ENCODE measurements at places on chromosomes 3 and 15.
A peak's percentile ranks its signal among the peaks of the same experiment; 100 is the strongest.

DNA sequence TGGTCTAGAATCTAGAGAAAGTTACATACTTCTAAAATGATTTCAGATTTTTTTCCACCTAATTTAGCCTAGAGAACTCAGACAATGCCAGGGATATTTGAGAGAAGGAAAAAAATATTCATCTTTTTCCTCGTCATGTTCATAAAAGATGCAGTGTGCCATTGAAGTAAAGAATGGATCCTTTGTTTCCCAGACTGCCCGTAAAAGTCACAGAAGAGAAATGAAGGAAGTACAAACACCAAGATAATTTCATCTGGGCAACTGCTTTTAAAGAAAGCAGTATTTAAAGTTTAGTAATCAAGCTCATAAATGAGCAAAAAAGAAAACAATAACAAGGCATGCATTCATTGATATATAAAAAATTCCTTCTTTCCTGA is 47.2 kb downstream of the TTC23 start:
- no peak for DNase-seq

DNA sequence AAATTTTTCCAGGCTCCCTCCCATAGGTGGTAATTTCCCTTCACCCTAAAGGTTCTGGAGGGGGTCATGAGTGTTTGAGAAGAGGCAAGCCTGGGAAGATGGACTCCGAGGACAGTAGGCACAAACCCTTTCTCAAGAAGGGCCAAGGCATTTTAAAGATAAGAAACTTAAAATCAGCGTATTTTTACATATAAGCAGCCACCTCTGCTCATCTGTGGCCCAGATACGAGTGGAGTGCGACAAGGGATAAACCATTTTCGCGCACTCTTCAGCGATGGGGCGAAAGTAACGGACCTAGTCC is 539 bp downstream of the RASSF1 start:
- DNase-seq, result no peak

DNA sequence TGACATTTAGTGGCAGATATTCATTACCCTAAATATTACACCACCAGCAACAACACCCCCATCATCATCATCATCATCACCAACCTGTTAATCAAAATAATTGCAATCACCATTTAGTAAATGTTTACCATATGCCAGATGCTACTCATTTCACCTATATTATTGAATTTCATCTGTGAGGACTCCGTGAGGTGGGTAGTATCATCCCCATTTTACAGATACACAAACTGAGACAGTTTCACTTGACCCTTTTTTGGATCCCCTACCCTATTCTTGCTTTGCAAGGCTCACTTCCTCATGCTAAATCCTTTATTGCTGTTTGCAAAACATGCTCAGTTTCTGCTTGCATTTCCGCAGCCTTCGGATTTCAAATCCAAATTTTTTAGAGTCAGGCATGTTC is 18.3 kb upstream of the DET1 start:
- DNase-seq, result no peak

- DNase-seq, result no peak
Observed at GRCh38 chr3:16721494-16721893, 116.3 kb upstream of the DAZL start.

- DNase-seq, result no peak
Observed at GRCh38 chr15:78061963-78062427, 15.5 kb downstream of the TBC1D2B start.

- no peak for DNase-seq
Observed at GRCh38 chr15:44231842-44232241, 36.8 kb upstream of the FRMD5 start.

DNA sequence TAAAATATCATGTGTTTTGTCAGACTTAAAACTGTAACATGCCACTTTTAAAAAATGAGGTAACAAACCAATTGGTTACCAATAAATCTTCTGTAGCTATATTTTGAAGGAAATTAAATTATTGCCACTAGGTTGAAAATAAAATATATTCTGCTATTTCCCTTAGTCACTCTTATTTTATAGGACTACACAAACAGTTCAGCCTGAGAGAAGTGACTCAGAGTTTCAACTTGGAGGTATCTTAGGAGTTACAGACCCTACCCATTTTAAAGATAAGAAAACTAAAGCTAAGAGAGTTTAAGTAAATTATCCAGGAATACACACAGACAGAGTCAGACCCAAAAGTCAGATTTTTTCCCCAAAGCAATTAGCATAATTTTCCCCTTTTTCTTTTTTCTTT is 65.1 kb downstream of the PIK3CB start:
- DNase-seq, result no peak

DNA sequence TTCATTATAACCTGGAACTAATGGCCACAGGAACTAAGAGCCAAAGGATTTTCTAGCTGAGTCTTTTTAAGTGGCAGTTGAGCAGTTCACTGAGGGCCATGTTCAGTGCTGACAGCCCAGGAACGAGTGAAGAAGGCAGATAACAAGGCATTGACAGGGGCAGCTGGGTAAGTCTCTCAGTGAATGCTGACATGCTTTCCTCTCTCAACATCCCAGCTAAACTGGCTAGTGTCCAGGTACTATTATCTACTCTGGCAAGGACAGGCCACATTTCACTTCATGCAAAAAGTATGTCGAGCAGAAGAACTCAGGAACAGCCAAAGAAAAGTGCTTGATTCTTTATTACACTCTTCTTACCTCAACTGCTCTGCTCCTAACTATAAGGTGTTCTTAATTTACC is 515.9 kb downstream of the NLGN1 start:
- no peak for DNase-seq

DNA sequence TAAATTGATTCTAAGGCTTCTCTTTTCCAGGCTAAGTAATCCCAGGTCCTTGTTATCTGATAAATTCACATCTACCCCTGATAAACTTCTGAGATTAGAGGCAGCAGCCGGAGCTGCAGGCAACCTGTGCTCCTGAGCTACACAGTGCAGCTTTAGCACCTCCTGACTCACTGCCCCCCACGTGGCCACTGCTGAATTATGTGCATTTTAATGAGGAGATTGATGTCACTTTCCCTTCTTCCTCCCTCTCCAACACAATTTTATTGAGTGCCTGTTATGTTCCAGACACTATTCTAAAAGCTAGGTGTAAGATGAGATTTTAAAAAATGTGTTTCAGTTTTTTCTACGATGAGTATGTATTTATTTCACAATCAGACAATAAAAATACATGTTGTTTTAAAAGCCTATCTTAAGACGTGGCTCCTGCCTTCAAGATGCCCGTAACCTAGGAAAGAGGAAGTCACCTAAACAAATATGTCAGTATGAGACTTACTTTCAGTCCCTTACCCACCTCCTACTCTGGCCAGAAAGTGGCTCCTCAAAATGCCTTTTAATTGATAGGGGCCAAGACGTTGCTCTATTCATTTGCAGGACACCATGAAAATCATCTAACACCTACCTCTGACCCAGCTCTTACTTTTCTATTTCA is 161.5 kb upstream of the PFN2 start:
- DNase-seq, result no peak

GRCh38 chr3:169940470-169941181 is 26.0 kb upstream of the SEC62 start:
- DNase-seq, result no peak

DNA sequence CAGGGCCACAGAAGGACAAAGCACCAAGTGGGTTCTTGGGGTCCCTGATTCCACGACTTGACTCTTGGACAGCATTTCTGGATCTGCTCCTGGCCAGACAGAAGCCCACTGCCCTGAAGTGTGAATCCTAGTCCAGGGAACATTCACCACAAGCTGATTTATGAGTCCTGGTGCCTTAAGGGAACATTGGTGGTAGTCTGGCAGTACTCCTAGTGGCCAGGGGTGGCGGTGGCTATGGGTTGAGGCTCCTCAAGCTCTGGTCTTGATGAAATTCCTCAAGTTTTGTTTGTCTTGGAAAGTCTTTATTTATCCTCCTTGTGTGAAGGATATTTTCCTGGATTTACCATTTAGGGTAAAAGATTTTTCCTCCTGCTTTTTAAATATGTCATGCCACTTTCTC is 307.5 kb downstream of the PYDC2 start:
- DNase-seq, result no peak

DNA sequence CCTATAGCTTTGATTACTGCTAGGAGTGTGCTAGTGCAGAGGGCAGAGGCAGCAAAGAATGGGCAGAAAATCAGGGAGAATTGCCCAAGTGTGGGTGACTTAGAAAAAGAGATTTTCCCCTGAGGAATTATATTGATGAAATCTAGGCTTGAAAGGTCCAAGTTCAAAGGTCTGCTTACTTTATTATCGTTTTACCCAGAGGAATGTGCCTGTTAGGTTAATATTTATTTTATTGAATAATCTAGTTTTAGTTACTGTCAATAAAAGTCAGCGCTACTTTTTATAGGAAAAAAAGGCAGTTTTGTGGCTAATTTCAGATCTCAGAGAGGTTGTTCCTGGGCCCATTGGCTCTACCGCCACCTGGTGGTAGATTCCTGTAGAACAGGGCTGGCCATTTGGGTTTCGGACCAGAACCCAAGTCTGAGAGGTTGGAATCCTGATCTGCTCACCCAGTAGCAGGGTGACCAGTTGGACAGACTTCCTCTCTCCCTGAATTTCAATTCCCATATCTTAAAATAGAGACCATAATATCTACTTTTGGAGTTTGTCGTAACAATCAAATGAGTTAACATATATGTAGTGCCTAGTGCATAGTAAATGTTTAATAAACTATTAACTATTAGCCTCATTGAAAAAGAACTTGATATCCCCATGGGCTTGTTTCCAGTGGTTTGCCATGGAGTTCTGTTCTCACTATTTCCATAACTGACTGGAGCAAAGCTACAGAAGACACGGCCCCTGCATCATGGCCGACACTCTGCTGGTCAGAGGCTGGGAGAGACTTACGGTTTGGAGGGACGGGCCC is 62.7 kb upstream of the ZNF148 start:
- DNase-seq, result no peak

DNA sequence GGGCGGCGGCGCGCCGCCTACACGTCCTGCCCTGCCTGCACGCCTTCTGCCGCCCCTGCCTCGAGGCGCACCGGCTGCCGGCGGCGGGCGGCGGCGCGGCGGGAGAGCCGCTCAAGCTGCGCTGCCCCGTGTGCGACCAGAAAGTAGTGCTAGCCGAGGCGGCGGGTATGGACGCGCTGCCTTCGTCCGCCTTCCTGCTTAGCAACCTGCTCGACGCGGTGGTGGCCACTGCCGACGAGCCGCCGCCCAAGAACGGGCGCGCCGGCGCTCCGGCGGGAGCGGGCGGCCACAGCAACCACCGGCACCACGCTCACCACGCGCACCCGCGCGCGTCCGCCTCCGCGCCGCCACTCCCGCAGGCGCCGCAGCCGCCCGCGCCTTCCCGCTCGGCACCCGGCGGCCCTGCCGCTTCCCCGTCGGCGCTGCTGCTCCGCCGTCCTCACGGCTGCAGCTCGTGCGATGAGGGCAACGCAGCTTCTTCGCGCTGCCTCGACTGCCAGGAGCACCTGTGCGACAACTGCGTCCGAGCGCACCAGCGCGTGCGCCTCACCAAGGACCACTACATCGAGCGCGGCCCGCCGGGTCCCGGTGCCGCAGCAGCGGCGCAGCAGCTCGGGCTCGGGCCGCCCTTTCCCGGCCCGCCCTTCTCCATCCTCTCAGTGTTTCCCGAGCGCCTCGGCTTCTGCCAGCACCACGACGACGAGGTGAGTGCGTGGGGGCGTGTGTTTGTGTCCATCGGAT is 602 bp downstream of the TRIM71 start:
- DNase-seq, result no peak

GRCh38 chr3:35639254-35640186 is at the start of gene ARPP21:
ARPP21 (plus strand) TSS chr3:35639525; CDS start chr3:35681752, 42,227 bp downstream.
- peak; percentile 61 for DNase-seq

GRCh38 chr3:152328841-152329240 is 60.1 kb downstream of the MBNL1 start:
- peak; percentile 18 for DNase-seq

DNA sequence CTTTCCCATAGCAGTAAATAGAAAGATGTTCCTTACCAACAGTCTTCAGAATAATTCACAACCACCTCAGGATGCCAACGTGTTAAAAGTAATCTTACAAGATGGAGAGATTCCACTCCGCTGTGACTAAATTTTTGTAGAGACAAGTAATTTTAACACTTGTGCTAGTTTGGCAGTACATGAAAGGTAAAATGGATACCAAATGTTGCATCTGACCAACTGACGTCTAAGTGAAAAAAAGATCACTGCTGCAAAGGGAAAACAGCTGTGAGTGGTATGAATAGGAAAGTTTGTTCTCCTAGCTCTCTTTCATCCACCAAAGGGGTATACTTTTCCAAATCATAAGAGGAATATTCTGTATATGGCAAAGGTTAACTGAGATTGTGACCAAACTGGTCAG is 2.6 kb downstream of the SPG21 start:
- no peak for DNase-seq

DNA sequence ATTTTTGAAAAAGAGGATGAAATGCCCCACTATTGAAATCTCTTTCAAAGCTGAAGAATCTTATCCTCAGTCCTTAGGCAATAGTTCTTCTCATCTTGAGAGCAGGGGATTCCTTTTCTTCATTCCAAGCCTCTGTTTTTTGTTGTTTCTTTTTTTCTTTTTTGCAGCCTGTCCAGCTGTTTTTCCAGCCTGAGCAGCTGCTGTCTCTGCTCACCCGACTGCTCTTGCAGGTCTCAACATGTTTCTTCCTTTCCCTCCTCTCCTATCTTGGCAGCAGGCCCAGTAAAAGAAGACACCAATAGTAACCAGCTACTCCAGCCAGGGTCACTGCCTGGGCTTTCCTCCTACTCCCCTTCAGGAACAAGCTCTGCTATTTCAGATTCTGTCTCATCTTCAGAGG is 23.8 kb downstream of the MEX3B start:
- DNase-seq, result no peak

GRCh38 chr3:53483821-53484220 is 10.6 kb upstream of the CACNA1D start:
- DNase-seq, result no peak

- no peak for DNase-seq
Observed at GRCh38 chr15:55197362-55197705, 593 bp upstream of the RSL24D1 start.

DNA sequence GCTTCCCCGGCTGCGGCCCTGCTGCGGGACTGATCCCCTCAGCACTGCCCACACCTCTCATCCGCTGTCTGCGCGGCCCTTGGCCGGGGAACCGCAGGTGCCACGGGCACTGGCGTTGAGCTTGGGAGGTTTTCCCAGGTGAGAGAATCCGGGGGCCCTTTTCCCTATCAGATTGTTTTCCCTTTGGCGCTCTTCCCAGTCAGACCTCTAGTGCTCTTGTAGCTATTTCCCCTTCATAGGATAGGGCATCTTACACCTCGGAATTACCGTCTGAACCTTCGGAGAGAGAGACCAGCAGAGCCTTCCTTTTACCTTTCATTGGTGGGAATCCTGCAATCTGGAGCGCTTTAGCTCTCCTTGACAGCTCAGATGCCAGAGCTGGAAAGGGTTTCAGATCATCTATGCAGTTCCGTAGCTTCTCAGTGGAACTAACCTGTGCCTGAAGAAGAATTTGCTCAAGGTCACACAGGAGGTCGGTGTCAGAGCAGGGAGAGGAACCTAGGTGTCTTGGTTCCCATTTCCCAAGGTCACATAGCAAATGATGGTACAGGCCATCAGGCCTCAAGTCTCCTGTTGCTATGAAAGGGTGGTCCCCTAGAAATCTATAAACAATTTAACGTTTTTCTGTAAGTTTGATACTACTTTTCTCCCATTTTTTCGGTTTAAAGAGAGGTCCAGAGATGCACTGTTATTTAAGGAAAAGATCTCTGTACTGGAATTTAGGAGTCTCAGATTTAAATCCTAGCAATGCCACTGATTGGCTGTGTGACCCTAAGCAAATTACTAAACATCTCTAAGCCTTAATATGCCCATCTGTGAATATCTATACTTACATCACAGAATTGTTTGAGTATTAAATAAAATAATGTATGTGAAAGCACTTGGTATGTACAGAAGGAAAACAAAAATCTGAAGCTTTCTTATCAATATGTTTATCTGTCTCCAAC is 916 bp downstream of the IDH3A start:
- peak; percentile 46 for DNase-seq

- no peak for DNase-seq
Observed at GRCh38 chr3:30204126-30204525, 402.3 kb upstream of the TGFBR2 start.

Measured in HuH-7.5 (cell line).